ENCODE measurements at places on chromosomes 4 and X.

GRCh38 chr4:3771939-3772495 lies 5.8 kb downstream of the ADRA2C start:
- no peak for DNase-seq

GRCh38 chr4:2607822-2608221 lies 71.4 kb downstream of the FAM193A start:
- no peak for DNase-seq

DNA sequence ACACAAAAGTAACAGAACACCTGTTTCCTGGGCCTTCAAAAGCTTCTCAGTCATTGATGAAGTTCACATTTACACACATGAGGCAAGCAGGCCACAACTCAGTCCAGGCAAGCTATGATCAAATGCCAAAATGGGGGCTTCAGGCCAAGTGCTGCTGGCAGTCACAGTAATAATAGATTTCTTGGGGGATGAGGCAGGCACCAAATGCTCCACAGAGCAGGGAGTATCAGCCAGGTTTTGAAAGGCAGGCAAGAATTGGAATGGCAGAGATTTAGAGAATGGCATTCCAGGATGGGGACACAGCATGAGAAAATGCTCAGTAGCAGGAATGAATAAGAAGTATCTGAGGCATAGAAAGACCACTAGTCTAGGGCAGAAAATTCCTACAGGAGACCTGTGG lies 52.8 kb downstream of the GRIA3 start:
- DNase-seq, result no peak

- no peak for DNase-seq
These were observed 1137.6 kb downstream of the C4orf33 start for GRCh38 chr4:130233377-130234047.

Data from stimulated activated CD8-positive, alpha-beta memory T cell treated with anti-CD3 and anti-CD28 coated beads, Interleukin-4, amount 100 ng/mL, for 1 hour (primary cell).